NCI-H748 treated with DMSO at 0.1 percent for 48 hours (cell line): ENCODE measurements at places on chromosomes 5 and 9.

GRCh38 chr5:44945743-44946142 is 137.0 kb downstream of the MRPS30 start:
- DNase-seq, result no peak

- DNase-seq, result no peak
Measured at GRCh38 chr9:88938189-88938588, 53.1 kb upstream of the S1PR3 start.

DNA sequence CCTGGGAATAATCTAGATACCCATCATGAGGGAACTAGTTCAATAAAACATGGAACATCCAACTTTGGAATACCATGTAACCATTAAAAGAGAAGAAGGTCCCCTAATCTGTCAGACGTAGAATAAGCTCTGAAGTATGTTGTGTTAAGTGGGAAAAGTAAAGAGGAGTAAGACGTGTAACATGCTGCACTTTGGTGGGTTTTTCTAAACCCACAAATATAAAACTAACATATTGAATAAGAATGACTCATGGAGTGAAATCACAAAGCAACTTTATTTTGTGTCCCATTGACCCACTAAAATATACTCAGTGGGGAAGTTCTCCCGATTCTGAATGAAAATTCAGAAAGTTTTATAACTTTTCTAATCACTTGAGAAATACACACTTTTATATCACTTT is 67.9 kb upstream of the PIK3R1 start:
- no peak for DNase-seq

DNA sequence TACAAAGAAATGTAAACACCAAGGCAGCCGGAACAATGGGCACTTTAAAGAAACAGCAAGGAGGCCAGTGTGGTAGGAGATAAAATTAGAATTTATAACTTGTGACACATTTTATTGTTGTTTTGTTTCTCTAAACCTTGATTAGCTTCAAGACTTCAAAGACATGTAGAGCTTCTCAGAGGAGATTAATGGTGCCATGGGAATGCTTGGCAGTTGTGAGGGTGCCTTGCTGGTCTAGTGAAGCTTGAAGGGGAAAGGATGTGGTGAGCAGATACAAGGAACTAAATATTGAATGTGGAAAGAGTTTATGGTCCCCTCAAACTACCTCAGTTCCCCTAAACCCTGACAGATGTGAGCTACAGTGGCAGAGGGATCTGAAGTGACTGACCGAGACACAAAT is 322.4 kb upstream of the ADAMTS16 start:
- DNase-seq, result no peak

DNA sequence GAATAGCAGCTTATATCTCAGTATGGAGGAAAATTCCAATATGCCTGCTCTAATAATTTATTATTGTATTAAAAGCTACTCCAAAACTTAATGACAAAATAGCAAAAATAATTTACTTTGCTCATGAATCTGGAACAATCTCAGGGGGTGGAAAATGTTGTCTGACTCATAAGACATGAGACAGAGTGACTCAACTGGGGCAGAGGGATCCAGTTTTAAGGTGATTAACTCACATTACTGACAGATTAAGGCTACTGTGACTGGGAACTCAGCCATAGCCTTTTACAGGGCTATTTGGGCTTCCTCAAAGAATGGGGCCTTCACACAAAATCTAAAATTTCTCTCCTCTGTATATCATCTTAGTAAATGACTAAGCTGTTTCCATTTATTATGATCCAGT is 1172.9 kb downstream of the CDH12 start:
- DNase-seq, result no peak

DNA sequence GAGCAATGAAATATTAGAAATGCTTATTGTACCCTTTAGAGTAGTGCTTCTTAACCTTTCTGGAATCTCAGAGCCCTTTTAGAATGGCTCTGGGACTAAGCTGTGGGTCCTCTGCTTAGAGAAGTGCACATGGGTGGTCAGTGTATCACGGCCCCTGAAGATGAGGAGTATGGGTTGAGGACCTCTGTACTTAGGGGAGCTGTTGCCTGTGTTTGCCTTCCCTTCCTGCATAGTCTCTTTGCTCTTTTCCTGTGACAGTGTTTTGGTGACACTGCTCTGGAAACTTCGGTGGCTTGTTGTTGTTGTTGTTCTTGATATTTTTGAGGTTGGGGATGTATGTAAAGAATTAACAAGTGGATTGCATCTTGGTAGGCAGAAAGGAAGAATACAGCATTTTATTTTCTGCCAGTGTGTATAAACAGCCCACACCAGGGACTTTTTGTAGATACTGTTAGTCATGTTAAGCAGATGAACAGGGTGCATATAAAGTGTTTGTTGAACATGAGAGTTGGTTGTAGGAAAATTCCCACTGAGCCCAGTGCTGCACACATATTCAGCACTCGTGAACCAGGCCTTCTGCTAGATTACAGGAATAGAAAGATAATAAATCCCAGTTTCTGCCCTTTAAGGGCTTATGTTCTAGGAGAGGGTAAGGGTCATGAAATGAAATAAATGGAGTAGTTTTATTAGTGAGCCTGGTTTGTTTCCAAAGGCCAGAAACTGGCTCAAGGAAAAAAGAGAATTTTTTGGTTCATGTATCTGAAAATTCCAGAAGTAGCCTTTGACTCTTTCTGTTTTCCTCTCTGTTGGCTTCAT is 199.7 kb downstream of the ARHGAP26 start:
- no peak for DNase-seq

DNA sequence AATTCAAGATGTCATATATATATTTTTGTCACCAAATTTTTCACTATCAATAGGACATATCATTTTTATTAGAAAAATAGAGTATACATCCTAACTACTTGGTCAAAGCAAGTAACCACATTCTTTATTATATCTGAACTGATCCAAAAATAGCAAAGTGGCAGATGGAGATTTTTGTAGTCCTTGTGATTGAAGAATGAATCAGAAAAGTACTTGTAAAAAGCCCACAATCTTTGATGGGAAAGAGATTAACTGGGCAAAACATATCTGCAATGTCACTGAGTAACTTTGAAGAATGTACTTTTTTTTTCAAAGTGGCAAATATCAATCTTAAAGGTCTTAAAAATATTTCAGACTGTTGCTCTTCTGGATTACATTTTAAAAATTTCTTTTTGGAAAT is 1040.6 kb upstream of the SEMA6A start:
- DNase-seq, result no peak

GRCh38 chr5:10856683-10857337 is 95.8 kb upstream of the DAP start:
- no peak for DNase-seq
